Fibroblast of skin of left biceps (primary cell): ENCODE measurements at places on chromosomes 12 and 14.

DNA sequence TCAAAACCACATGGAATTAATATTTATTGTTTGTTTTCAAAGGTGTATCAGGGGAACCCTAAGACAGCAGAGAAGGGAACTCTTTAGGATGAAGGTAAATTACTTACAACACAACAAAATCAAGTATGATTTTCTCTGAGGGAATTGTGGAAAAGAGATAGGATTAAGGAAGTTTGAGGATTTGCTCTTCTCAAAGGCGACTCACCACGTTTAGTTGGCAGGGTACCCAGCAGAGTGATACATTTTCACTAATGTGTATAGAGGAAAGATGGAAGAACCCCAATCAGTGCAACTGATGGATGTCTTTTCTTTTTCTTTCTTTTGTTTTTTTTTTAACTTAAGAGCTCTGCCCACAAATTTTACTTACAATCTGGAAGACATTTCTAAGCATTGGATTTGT lies 499.2 kb downstream of the CCER1 start:
- no peak for DNase-seq

- DNase-seq: no peak
Observed at GRCh38 chr12:111870216-111870615, 28.2 kb downstream of the MAPKAPK5 start.

DNA sequence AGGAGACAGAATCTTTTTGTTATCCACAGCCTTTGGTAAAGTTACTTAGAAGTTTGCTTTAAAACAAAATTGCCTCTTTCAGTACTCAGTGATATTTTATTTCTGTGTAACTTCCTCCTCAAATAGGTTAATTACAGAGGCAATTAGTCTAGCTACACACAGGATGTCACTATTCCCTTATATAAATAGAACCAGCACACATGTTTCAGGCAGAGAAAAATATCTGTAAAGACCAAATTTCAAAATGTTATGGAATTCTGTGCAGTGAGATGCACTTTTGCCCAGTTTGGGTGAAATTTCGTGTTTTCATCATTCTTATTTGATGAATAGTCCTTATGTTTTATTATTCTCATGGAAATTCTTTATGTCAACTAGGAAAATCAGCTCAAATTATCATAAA lies 410.6 kb upstream of the SOX5 start:
- no peak for DNase-seq

DNA sequence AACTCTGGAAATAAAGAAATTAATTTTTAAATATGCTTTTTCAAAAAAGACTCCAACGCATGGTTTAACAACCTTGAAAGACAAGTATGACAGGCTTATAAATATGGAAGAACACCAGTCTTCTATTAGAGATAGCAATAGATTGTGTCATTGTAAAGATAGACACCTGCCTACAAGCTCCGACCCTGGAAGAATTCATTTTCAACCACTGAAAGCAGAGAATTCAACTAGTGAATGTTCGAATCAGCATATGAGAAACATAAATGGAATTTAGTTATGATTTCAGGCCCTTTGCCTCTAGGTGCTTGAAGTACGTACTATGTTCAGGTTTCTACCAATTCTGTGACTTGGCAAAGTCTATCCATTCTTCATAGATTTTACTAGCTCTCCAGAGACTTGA lies 244.5 kb downstream of the DPY19L2 start:
- no peak for DNase-seq

DNA sequence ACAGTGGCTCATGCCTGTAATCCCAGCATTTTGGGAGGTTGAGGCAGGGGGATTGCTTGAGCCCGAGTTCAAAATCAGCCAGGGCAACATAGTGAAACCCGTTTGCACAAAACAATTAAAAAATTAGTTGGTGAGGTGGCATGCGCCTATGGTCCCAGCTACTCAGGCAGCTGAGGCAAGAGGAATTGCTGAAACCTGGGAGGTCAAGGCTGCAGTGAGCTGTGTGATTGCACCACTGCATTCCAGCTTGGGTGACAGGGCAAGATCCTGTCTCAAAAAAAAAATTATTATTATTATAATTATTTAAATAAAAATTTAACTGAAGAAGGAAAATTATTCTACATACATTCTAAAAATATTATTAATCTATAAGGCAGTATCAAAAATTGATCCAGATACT lies 164.1 kb downstream of the ITPR2 start:
- no peak for DNase-seq
